ENCODE measurements at places on chromosomes 3 and 15. TPM values are rescaled to one million over a fixed set of nuclear protein-coding genes. Genes with fewer than 3 reads are reported as not detected.

Gene TMEM158
- 18.5 TPM for total RNA-seq

Gene KBTBD13
- total RNA-seq = 0.05 TPM

Gene C3orf70
- 0.64 TPM for total RNA-seq

Gene CDC25A
- total RNA-seq = 54.7 TPM

Gene TRPM1
- 1.2 TPM for total RNA-seq

Gene PPCDC
- total RNA-seq = 25.7 TPM

Gene CCDC54
- total RNA-seq = not detected

Gene GRM2
- total RNA-seq = 3.7 TPM

Gene IL17RB
- 5.6 TPM for total RNA-seq

Gene MYRIP
- total RNA-seq = 2.1 TPM

Gene IMPG2
- total RNA-seq = 0.09 TPM

Gene RHOV
- 5.0 TPM for total RNA-seq

Gene KCTD6
- 15.2 TPM for total RNA-seq

Gene MGA
- 36.9 TPM for total RNA-seq

Gene GOLGA8T
- total RNA-seq = 1.0 TPM

Gene SLITRK3
- total RNA-seq = 4.4 TPM

Gene AP3B2
- total RNA-seq = 17.7 TPM

Gene EPHA6
- 2.1 TPM for total RNA-seq

GRCh38 chr3:106510206-106510605 lies 641.4 kb upstream of the CBLB start:
- DNase-seq = no peak
- no peak overlapping the region for H3K27ac ChIP-seq
- no peaks in the 10 kb centered on the region for H3K4me1 ChIP-seq
- H3K27me3 ChIP-seq = no peaks in the 10 kb centered on the region

- DNase-seq = no peak
- no peaks in the 10 kb centered on the region for H3K36me3 ChIP-seq
These were observed 566.8 kb downstream of the PDCD6IP start for GRCh38 chr3:34365231-34365630.

- peaks cover 4% of the 10 kb centered on the region for H3K4me1 ChIP-seq
- H3K4me3 ChIP-seq = no peak overlapping the region
- H3K27ac ChIP-seq = peak overlapping the region; percentile 28
- DNase-seq = no peak
These were observed 67.9 kb upstream of the UNC13C start for GRCh38 chr15:53910236-53910849.

- H3K4me1 ChIP-seq = peaks cover 20% of the 10 kb centered on the region
- H3K27ac ChIP-seq = peak overlapping the region; percentile 74
- no peaks in the 10 kb centered on the region for H3K36me3 ChIP-seq
- peaks cover 22% of the 10 kb centered on the region for H3K27me3 ChIP-seq
- peak; percentile 97 for DNase-seq
- H3K4me3 ChIP-seq = peak overlapping the region; percentile 45
These were observed 101.5 kb downstream of the FBLN2 start for GRCh38 chr3:13650210-13651056.

DNA sequence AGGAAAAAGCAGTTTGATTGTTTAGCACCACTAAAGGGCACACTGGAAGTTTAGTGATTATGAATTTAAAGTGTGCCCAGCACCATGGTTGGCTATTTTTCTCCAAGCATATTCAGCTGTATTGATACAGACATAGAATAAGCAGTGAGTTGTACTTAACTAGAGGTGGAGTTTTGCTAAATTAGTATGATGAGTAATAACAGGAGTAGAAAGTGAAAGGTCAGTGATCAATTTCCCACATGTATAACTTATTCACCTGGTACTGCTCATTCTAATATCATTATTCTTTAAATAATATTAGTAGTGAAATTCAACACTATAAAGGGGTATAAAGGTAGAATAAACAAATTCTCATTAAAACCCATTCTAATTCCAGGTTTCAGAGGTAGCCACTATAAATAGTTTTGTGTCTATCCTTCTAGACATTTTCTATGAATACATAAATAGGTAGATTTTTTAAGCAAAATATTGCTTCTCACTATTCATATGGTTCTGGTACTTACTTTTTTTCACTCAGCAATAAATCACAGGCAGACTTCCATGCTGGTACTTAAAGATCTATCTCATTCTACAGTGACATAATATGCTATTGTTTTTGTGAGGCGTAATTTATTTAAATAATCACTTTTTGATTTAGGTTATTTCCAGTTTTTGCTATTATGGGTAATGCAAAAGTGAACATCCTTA lies 732.9 kb downstream of the VGLL3 start:
- H3K4me1 ChIP-seq = peaks cover 6% of the 10 kb centered on the region
- H3K4me3 ChIP-seq = no peak overlapping the region
- H3K27ac ChIP-seq = no peak overlapping the region

DNA sequence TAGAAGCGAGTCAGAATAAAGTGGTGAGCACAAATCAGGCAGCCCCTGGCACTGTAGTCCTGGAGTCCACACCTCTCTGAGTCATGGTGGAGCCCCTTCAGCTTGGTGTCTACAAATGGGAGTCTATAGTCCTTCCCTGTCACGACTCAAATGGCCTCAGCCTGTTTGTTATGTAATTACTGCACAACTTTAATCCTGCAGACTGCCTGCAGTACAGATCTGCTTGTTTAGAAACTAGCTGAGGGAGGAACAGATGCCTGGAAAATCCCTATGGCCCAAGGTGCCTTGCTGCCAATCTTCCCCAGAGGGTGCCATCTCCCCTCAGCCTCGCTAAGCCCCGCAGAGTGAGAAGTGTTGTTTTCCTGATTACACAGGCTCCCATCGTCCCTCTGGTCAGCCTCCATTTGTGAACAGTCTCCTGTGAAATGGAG lies 3.9 kb upstream of the CXCR6 start:
- H3K27ac ChIP-seq = no peak overlapping the region
- H3K4me1 ChIP-seq = peaks cover 17% of the 10 kb centered on the region
- no peak for DNase-seq
- H3K27me3 ChIP-seq = no peaks in the 10 kb centered on the region
- H3K4me3 ChIP-seq = no peak overlapping the region

- peak; percentile 35 for DNase-seq
- H3K36me3 ChIP-seq = peaks cover 35% of the 10 kb centered on the region
- no peak overlapping the region for H3K27ac ChIP-seq
These were observed 54.4 kb downstream of the ROPN1B start for GRCh38 chr3:126023390-126023789.

- H3K36me3 ChIP-seq = no peaks in the 10 kb centered on the region
- no peak overlapping the region for H3K27ac ChIP-seq
- DNase-seq = no peak
- no peak overlapping the region for H3K4me3 ChIP-seq
These were observed 223.6 kb upstream of the TBL1XR1 start for GRCh38 chr3:177420651-177421480.

- no peak overlapping the region for H3K27ac ChIP-seq
- DNase-seq = no peak
- peaks cover 15% of the 10 kb centered on the region for H3K27me3 ChIP-seq
- H3K4me1 ChIP-seq = peaks cover 50% of the 10 kb centered on the region
- H3K36me3 ChIP-seq = no peaks in the 10 kb centered on the region
These were observed 3.5 kb downstream of the ZNF710 start for GRCh38 chr15:90004671-90005070.

GRCh38 chr3:110664148-110664547 lies 407.5 kb upstream of the NECTIN3 start:
- DNase-seq = no peak
- H3K4me1 ChIP-seq = peaks cover 5% of the 10 kb centered on the region
- H3K27ac ChIP-seq = no peak overlapping the region

DNA sequence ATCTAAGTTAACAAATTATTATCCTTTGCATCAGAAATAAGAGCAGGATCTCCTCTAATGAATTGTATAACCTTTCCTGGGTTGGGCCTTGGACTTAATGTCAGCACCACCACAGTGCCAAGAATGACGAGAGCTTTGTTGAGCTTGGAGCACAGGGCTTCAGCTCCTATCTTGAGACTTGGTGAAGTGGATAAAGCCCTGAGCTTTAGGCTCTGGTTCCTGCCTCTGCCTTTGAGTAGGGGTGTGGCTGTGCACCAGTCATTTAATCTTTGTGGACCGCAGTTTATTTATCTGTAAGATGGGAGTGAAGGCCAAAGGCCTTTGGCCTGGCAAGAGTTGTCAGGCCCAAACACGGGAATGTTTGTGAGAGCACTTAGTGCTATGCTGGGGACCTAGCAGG lies 162.2 kb downstream of the VGLL4 start:
- H3K4me1 ChIP-seq = peaks cover 10% of the 10 kb centered on the region
- no peaks in the 10 kb centered on the region for H3K27me3 ChIP-seq
- no peak overlapping the region for H3K4me3 ChIP-seq
- DNase-seq = no peak

GRCh38 chr15:90814191-90814821 lies 54.1 kb upstream of the FURIN start:
- H3K27ac ChIP-seq = peak overlapping the region; percentile 96
- no peaks in the 10 kb centered on the region for H3K27me3 ChIP-seq
- H3K4me3 ChIP-seq = no peak overlapping the region
- H3K4me1 ChIP-seq = peaks cover 38% of the 10 kb centered on the region
- H3K36me3 ChIP-seq = peaks cover 45% of the 10 kb centered on the region
- no peak for DNase-seq

DNA sequence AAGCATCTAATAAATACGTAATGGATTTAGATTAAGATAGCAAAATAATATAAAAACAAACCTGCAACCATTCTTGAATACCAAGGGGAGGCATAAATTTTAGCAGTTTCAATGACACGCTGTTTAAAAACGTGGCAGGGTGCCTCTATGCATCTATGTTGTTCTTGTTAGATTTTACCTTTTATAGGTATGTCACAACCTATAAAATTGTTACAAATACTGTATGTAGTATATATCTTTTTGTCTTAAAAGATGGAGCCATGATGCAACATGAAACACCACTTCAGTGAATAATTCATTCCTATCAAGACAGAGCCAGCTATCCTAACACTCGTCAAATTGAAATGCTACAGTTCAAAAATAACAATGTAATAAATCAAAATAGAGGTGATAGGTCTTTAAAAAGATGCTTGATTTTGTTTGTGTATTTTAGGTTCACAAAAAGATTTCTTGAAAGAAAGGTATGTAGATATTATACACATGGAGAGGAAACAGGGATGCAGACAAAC lies 1059.2 kb downstream of the ROBO1 start:
- H3K4me1 ChIP-seq = peaks cover 4% of the 10 kb centered on the region
- H3K4me3 ChIP-seq = no peak overlapping the region
- no peaks in the 10 kb centered on the region for H3K27me3 ChIP-seq
- H3K27ac ChIP-seq = 0 out of 2 replicates have a peak overlapping the region, but pooled peaks have one; percentile 62
- no peaks in the 10 kb centered on the region for H3K36me3 ChIP-seq

GRCh38 chr3:147514366-147515160 lies 105.4 kb downstream of the ZIC1 start:
- no peak for DNase-seq
- H3K36me3 ChIP-seq = no peaks in the 10 kb centered on the region
- H3K27ac ChIP-seq = peak overlapping the region; percentile 75
- H3K27me3 ChIP-seq = no peaks in the 10 kb centered on the region
- H3K4me1 ChIP-seq = peaks cover 19% of the 10 kb centered on the region

GRCh38 chr3:60743631-60744164 lies 507.6 kb downstream of the FHIT start:
- H3K4me1 ChIP-seq = peaks cover 54% of the 10 kb centered on the region
- H3K27me3 ChIP-seq = peaks cover 14% of the 10 kb centered on the region
- peak; percentile 42 for DNase-seq
- no peak overlapping the region for H3K4me3 ChIP-seq

GRCh38 chr15:62133141-62133540 lies 31.9 kb downstream of the C2CD4B start:
- no peak overlapping the region for H3K27ac ChIP-seq
- H3K36me3 ChIP-seq = no peaks in the 10 kb centered on the region
- peaks cover 8% of the 10 kb centered on the region for H3K4me1 ChIP-seq
- no peak for DNase-seq

DNA sequence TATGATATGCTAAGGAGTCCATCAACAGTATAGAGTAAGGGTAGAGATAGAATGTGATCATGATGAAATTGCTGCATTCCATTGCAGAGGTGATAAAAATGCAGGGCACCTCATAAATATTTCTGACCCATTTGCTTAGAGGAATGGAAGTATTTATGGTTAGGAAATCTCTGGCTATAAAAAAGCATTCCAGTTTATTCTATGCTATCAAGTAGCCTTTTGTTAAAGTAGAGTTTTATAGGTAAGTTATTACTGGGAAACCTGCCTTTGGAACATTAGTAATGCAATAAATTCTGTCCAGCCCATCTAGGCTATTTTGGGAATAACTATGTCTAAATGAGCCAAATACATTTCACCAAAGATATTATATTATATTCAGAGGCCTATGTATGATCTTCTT lies 19.8 kb upstream of the STRIT1 start:
- no peak overlapping the region for H3K4me3 ChIP-seq
- peaks cover 9% of the 10 kb centered on the region for H3K4me1 ChIP-seq
- H3K27me3 ChIP-seq = no peaks in the 10 kb centered on the region

DNA sequence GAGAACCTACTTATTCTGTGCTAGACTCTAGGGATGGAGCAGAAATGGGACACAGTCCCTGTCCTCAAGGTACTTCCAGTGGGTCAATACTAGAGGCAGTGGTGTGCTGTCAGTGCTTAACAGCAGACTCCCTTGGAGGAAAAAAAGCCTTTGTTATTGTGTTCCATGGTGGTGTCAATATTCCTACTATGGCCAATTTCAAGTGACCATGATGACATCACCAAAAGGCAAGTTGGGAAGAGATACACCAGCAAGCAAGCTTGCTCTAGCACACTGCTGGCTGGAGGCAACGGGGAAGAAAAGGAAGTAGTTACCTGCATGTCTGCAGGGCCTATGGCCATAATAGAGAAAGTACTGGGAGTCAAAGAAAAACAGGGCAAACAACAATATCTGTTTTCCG lies 89.6 kb upstream of the ETV5 start:
- peaks cover 1% of the 10 kb centered on the region for H3K27me3 ChIP-seq
- no peak overlapping the region for H3K27ac ChIP-seq
- no peak overlapping the region for H3K4me3 ChIP-seq
- DNase-seq = no peak

GRCh38 chr3:118781232-118781631 lies 253.4 kb downstream of the IGSF11 start:
- H3K27ac ChIP-seq = no peak overlapping the region
- H3K27me3 ChIP-seq = no peaks in the 10 kb centered on the region
- H3K4me1 ChIP-seq = peaks cover 17% of the 10 kb centered on the region

- H3K27ac ChIP-seq = peak overlapping the region; percentile 51
- H3K4me3 ChIP-seq = no peak overlapping the region
- H3K4me1 ChIP-seq = peaks cover 54% of the 10 kb centered on the region
- DNase-seq = no peak
- no peaks in the 10 kb centered on the region for H3K27me3 ChIP-seq
- H3K36me3 ChIP-seq = no peaks in the 10 kb centered on the region
These were observed 306.4 kb downstream of the MAGI1 start for GRCh38 chr3:65732051-65732935.

GRCh38 chr15:73930790-73931281 lies 4.6 kb downstream of the LOXL1 start:
- H3K27me3 ChIP-seq = peaks cover 2% of the 10 kb centered on the region
- H3K4me3 ChIP-seq = no peak overlapping the region
- no peaks in the 10 kb centered on the region for H3K36me3 ChIP-seq
- H3K27ac ChIP-seq = no peak overlapping the region
- no peak for DNase-seq

- no peaks in the 10 kb centered on the region for H3K27me3 ChIP-seq
- H3K4me1 ChIP-seq = peaks cover 30% of the 10 kb centered on the region
- no peak overlapping the region for H3K27ac ChIP-seq
- H3K4me3 ChIP-seq = no peak overlapping the region
- H3K36me3 ChIP-seq = no peaks in the 10 kb centered on the region
- no peak for DNase-seq
These were observed 189.2 kb upstream of the THRB start for GRCh38 chr3:24683633-24684384.

- DNase-seq = no peak
- peaks cover 18% of the 10 kb centered on the region for H3K36me3 ChIP-seq
- no peaks in the 10 kb centered on the region for H3K4me1 ChIP-seq
- no peak overlapping the region for H3K4me3 ChIP-seq
These were observed 789.2 kb downstream of the DIPK2A start for GRCh38 chr3:144760831-144761230.
